ENCODE measurements at places on chromosomes 13 and 19.

DNA sequence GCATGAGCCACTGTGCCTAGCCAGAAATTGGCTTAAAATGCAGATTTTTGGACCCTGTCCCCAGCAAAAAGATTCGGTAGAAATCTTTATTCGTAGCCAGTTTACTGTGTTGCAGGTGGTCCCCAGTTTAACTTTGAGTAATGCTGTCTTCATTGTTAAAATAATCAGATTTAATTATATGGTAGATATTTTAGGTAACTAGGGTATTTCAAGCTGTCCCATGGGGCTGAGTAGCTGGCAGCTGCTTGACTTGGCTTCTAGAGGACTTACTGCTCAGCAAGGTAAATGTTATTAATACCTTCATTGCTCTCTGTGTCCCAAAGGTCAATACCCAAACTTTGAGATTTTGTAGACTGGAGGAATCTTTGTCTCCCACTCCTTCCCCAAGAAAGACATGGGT is 21.1 kb downstream of the LSM14A start:
- no peak for DNase-seq

GRCh38 chr13:87925006-87925405 is 253.8 kb downstream of the SLITRK5 start:
- DNase-seq: no peak

DNA sequence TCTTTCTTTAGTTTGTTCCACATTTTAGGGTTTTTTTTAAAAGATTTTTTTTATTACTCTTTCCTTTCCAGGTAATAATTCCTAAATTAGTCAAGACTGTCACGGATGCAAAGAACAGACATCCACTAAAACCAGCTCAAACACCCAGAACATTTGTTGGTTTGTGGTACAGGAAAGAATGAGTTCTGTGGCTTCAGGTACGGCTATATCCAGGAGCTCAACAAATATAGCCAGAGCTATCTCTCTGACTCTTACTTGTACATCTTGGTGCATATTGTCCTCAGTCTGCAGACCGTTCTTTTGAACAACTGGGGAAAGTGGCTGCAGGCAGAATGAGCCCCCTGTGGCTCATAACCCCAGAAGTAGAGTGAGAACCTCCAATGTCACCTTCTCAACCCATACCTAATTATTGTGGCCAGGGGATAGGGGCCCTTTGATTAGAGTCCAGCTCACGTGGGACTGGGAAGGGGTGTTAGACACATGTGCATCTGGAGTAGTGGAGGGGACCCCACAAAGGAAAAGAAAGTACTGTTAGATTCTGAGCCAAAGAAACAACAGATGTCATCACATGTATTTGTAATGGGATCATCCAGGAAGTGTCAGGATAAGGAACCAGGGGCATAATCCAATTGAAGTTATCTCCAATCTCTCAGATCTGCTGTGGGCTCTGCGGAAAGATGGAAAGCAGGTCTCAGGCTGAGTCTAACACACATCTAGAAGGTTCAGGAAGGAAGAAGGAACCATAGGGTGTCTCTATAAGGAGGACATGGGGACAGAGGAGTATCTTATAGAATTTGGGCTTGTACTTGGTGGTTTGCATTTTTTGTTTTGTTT is 1.9 kb upstream of the ZNF358 start:
- no peak for DNase-seq

- DNase-seq: no peak
These were observed 28.4 kb upstream of the ATP12A start for GRCh38 chr13:24651718-24652345.

DNA sequence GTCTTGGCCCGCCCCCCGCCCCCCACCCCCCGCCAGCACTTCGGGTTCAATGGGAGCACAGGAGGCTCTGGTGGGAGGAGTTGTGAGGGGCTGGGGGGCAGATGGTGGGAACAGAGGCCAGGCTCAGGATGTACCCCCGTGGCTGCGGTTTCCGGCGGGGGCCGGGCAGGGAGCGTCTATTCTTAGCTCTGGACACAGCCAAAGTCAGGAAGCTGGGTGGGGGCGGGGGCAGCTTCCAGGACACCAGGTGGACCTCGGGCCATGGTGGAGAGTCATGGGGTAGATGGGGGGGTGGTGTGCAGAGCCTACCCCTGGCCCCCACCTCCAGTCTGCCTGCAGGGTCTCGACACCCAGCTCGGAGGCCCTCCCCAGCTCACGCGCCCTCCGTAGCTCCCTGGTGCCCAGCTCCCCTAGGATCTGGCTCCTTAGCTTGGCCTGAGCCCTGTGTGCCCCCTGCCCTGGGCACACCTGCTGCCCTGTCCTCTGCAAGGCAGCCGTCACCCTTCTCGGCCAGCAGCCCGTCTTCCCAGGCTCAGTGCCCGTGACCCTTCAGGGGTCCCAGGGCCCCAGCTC is 2.2 kb upstream of the TBXA2R start:
- no peak for DNase-seq

GRCh38 chr19:49085868-49086232 is 599 bp downstream of the SNRNP70 start:
- DNase-seq: no peak

DNA sequence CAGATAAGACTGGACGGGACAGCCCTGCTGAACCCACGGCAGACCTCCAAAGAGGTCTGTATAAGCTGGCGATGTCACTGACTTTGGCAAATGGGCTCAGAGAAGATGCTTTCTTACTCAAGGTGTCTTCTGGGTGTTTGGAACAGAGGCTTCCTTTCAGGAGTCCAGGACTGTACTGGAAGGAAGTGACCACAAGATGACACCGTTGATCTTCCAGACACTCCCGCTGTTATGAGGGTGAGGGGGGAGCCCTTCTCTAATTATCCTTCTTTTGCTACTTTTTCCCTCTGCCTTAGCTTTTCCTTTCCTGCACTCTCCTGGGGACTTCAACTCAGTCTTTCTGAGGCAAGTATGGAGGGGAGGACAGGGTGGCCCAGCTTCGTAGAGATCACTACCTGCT is 65.2 kb upstream of the ZNF599 start:
- no peak for DNase-seq

- no peak for DNase-seq
These were observed 92.2 kb downstream of the STOML3 start for GRCh38 chr13:38898481-38898880.

Measured in adipocyte (in vitro differentiated cells).